ENCODE measurements at places on chromosomes 2 and 18.

GRCh38 chr2:29733213-29733612 lies 188.2 kb downstream of the ALK start:
- no peak for DNase-seq

GRCh38 chr18:59395226-59396175 lies 36.4 kb upstream of the LMAN1 start:
- no peak for DNase-seq

- no peak for DNase-seq
Observed at GRCh38 chr2:168635065-168635577, 167.3 kb upstream of the NOSTRIN start.

- no peak for DNase-seq
Observed at GRCh38 chr18:45852631-45853030, 27.2 kb downstream of the SIGLEC15 start.

DNA sequence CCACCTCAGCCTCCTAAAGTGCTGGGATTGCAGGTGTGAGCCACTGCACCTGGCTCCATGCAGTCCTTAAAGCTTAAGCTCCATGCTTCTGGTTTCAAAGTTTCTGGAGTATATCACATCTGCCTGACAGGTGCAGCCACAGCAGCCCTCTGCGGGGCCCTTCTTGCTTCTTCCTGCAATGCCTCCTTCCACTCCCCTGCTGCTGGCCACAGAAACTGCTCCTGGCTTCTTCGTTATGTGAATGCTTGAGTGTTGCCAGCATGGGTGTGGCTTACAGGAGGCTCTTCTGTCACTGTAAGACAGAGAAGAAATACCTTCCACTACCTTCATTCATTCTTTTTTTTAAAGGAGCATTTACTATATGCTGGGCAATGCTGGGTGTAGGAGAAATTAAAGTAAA lies 10.1 kb upstream of the CCBE1 start:
- no peak for DNase-seq

DNA sequence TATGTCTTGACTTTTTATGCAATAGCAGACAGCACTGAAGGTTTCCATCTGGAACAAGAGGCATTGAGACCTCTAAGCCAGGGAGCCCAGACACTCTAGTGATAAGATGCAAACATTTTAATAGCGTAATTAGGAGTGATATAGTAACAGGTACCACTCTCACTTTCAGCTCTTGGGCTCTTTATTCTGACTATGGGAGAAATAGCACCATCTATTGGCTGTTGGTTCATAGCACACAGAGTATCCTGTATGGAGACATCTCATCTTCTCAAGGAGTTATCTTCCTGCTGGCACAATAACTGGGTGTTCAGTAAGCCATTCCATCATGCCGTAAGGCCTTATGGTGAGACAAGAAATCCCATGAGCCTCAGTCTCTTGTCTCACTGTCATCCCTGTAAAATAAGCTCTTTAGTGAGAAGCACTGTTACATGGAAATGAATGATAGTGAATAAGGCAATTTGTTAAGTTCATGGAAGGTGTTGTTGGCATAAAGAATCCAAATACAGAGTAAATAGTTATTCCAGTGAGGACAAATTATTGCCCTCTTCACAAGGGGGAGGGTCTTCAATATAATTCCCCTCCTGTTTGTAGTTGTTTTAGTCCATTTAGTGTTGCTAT lies 48.3 kb downstream of the THUMPD2 start:
- DNase-seq: peak; percentile 40

GRCh38 chr2:176479961-176480360 lies 210.7 kb downstream of the MTX2 start:
- no peak for DNase-seq

DNA sequence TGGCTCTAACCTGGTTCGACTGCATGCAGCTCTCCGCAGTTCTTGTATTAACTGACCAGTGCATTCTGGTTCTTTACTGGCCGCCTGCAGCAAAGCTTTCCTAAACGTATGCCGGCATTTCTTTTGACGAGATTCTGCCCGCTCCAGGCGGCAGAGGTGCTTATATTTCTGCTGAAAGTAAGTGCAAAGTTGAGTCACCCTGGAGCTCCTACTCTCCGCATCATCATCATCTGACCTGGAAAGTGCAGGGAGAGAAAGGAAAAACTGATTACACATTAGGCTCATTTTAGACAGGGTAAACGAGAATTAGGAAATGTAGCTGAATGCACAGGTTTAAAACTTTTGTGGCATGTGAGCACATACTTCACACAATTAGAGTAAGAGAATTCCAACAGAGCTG lies 57.9 kb downstream of the INO80D start:
- DNase-seq: no peak

DNA sequence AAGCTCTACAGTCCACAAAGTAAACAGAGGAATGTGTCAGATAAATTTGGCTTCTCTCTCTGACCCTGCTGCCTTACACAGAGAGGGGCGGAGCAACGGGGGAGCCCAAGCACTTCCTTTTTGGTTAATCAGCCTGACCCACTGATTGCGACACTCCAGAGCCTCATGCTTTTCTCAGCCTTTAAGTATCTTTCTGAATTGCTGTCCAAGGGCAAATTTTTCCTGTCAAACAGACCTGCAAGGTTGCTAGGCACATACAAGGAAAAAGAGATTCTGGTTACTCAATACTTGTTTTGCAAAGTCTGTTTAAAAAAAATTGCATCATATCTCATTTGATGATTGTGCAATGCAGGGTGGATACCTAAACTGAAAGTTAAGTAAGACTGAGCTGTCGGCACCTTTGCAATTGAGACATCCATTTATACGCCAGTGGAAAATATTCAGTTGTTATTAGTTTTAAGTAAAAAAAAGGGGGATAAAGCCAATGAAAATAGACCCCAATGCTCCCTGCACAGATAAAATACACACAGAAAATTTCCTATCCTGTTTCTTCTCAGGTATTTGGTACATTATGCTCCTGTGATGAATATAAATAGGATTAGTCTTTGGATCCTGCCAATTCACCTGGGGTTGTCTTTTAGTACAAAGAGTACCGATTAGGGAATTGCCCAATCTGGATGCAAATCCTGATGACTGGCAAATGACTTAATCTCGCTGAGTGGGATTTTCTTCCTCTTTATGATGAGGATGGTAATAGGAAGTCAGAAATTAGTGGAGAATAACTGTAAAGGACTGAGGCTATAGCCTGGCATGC lies 260.2 kb upstream of the TRIB2 start:
- peak; percentile 96 for DNase-seq

DNA sequence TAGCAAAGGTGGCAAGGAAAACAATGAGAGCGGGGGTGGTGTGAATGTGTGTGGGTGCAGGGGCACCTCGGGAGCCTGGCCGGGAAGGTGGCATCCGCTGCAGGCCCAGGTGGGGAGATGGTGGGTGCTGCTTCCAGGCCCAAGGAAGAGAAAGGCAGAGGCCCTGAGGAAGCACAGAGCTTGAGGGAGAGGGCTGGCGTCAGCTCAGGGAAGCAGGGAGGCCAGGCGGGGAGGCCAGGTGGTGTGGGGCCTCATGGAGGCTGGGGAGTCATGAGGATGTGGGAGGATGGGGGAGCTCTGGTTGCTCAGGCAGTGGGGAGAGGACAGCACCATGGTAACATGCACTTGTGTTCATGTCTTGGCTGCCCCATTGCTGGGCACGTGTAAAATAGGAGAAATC lies 43.3 kb downstream of the AGAP1 start:
- DNase-seq: no peak

DNA sequence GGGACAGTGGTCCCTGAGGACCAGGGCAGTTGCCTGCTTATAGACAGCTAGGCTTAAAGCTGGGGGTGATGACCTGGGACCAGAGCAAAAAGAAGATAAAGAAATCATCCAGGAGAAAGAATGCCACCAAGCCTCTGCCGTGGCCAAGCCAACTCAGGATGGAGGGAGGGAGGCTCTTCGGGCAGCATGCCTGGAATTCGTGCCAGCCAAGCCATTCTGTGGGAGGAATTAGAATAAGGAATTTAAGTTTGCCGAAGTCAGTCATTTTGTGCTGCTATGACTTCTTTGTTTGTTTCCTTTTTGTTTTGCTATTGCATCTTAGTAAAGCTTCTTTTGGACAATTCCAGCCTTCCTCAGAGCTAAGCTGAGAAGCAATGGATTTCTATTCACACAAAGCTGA lies 124.1 kb downstream of the EN1 start:
- peak; percentile 6 for DNase-seq

DNA sequence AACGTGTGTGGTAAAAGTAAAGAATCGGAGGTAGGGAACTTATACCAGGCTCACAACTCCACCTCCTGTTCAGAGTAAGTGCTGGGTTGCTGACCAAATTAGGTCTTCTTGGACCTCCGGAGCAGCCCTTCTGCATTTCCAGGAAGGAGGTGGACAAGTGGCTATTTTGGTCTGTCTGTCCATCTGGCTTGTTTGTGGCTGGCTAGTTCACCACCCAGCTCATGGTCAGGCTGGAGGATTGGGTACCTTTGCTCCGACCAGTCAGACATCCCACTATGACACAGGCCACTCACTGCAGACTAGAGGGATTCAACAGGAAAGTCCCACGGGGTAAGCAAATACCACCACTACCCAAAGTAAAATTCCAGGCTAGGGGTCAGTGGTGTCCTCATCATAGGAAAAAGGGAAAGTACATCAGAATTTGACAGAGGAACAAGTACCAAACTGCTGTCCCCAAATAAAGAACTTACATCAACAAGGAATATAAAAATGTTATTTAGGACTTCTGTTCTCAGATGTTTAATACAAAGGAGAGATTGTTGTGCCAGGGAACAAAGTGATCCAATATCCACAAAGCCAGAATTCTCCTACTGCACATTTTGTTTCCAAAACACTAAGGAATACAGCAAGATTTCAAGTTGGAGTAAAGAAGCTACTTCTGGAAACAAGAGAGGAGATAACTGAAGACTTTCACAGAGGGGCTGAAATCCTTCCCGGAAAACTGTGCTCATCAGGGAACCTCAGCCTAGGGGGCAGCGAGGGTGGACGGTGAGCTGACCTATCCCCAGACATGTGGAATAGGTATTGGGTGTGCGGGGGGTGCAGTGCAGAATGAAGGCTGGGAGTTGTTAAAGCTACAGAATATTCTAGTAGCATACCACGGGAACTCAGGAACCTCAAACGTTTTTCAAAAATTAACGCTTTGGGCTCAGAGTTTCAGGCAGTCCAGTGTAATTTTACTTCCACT lies 56.9 kb downstream of the BCL2 start:
- no peak for DNase-seq

- DNase-seq: no peak
Observed at GRCh38 chr2:108809936-108810335, 23.4 kb downstream of the CCDC138 start.

DNA sequence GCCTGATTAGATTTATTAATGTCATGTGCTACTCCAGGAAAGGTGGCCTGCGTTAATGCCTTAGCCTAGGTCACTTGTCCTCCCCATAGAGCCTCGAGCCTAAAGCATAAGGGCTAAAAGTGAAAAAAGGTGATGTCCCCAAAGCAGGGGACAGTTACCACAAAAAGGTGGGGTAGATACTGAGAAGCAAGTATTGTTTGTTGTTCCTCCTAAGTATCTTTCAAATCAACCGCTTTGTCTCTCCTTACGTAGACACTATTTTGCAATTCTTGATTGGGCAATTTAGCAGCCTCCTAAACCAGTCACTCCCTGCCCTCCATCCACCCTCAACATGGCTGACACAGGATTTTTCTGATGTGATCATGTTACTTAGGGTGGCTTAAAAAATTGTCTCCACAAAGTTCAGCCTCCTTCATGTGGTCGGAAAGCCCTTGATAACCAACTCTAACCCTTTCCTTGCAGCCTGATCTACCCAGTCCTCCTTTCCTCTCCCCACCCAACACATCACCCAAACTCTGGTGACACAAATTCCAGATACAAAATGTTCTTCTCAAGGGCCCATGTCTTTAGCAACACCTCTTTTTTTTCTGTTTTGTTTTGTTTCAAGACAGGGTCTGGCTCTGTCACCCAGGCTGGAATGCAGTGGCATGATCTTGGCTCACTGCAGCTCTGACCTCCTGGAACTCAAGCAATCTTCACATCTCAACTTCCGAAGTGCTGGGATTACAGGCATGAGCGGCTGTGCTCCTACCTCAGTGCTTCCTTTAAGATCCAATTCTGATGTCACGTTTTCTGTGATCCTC lies 6.9 kb downstream of the INHA start:
- no peak for DNase-seq

- no peak for DNase-seq
Observed at GRCh38 chr2:7025082-7025481, 107.9 kb downstream of the RNF144A start.

GRCh38 chr18:36128530-36128870 lies 640 bp downstream of the SLC39A6 start:
- peak; percentile 12 for DNase-seq
